Stimulated activated CD4-positive, alpha-beta T cell treated with anti-CD3 and anti-CD28 coated beads, Interleukin-1b, Interleukin-23, amount 100 ng/mL, for 1 hour (primary cell): ENCODE measurements at places on chromosomes 7 and 10.

DNA sequence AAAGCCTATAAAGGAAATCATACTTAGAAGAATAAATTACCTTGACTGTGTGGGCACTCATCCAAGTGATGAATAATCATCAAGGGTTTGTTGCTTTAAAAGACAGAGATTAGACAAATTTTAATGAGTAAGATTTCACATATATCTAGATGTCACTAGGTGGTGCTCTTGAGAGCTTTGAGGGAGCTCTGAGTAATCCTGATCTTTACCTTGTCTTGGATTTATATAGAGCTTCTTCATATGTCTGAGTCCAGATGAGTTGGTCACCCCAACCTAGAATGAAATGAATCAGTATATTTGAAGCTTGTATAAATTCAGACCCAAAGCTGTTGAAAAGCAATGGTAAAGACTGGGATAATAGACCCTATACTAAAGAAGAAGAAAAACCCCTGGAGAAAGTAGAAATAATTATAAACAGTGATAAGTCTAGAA lies 3.7 kb downstream of the AGR2 start:
- no peak for DNase-seq

DNA sequence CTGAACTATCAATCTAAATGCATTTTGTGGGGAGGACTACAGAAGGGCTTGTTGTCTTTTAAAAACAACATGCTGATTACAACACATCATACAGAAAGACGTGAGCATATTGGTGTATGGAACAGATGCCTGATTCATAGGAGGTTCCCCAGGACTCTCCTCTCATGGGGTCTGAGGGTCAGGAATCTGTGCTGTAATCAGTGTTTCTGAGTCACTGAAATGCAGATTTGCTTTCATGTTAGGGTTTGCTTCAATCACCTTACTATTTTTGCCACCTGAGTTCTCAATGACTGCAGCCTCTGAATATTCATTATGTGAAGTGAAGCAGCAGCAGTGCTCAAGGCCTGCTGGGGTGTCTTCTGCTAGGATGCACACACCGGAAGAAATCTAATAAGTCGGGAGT lies 550 bp upstream of the ANK3 start:
- DNase-seq, result no peak

GRCh38 chr10:114297136-114297705 lies 58.2 kb downstream of the VWA2 start:
- no peak for DNase-seq

DNA sequence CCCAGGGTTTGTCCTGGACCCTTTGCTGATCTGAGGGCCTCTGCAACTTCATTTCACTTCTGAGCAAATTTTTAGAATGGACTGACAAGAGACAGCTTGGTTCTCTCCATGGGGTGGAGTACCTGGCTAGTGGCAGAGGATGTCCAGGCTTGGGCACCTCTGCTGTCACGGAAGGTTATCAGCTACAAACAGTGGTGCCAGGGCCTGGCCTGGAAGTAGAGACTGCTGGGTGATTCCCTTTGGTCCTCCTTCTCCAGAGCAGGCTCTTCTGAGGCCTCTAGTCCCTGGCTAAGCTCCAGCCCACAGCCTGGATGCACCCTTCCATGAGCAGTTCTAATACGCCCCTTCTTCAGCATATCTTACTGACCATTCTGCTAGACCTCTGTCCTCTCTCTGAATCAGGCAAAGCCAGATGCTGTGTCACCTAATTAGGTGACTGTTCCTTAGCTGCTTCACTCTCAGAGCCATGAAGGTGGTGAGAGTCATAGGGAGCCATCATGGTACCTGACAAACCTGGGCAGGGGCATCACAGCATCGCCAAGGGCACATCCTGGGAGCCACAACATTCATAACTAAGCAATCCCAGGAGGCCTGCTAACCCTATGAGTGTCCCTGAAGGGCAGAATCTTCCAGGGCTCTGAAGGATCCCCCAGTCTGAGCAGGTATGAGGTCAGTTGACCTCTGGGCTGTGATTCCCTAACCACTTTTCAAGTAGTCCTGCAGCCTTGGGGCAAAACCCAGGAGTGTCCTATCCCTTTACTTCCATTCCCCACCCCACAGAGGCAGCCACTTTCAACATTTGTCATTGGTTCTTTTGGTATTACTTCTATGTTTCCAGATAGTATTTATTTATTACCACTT lies 4.0 kb downstream of the ARHGAP22 start:
- no peak for DNase-seq

GRCh38 chr7:129728875-129729467 lies 117.5 kb downstream of the NRF1 start:
- DNase-seq, result no peak

- DNase-seq, result no peak
Measured at GRCh38 chr7:72249106-72249505, 163.0 kb downstream of the CALN1 start.

- no peak for DNase-seq
Measured at GRCh38 chr10:27832826-27833225, 87.2 kb upstream of the MKX start.

GRCh38 chr10:60572511-60573194 lies 183.0 kb upstream of the ANK3 start:
- no peak for DNase-seq

DNA sequence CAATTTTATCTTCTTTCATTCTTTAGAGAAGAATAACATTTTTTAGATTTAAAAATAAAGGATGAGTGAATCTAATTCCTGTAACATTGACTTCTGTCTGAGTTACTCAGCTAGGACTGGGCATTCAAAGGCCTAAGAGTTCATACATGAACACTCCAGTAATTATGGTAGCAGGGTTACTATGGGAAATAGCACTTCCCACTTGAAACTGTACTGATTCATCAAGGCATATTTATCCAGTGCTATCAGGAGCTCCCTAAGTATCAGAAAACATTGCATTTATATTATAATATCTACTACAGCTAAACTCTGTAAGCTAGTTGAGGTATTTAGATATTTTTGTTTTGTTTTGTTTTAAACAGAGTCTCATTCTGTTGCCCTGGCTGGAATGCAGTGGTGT lies 41.8 kb downstream of the NDUFB2 start:
- no peak for DNase-seq

GRCh38 chr7:78620920-78621319 lies 822.3 kb downstream of the PHTF2 start:
- no peak for DNase-seq

DNA sequence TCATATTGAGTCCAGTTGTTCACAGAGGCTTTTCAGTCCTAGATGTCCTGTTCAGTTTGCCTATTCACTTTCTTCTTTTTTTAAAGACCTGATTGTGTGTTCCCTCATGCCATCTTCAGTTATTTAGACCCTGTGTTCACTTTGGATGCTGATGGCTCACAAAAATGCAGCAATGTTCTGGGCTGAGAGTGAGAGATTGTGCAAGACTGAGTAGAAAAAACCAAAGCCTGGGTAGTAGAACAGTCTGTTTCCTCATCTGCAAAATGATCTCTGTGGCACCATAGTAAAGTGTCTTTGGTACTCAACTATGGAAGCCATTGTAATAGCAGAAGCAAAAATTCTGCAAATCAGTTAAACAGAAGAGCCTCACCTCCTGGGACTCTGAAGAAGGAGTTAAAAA lies 43.2 kb downstream of the AKR1B1 start:
- DNase-seq, result no peak

DNA sequence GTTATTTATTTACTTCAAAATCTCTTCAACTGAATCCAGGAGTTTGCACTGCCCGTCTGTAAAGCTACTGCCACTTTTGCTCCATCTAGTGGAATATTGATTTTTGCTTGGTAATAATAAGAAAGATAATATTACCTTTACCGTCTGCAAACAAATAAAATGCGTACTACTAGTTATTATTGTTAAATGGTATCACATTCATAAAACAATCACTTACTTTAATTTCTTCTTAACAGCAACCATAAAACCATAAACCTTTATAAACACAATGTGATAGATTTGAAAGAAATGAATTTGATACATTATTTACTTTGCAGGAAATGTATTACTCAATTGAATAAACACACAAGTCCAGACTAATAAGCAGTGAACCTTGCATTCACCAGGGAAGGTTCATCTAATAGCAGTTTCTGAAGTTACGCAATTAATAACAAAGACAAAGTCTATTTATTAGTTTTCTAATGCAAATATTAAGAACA lies 6.4 kb downstream of the AGMO start:
- DNase-seq, result no peak

GRCh38 chr10:120949609-120950031 lies 98.5 kb downstream of the WDR11 start:
- DNase-seq, result no peak

DNA sequence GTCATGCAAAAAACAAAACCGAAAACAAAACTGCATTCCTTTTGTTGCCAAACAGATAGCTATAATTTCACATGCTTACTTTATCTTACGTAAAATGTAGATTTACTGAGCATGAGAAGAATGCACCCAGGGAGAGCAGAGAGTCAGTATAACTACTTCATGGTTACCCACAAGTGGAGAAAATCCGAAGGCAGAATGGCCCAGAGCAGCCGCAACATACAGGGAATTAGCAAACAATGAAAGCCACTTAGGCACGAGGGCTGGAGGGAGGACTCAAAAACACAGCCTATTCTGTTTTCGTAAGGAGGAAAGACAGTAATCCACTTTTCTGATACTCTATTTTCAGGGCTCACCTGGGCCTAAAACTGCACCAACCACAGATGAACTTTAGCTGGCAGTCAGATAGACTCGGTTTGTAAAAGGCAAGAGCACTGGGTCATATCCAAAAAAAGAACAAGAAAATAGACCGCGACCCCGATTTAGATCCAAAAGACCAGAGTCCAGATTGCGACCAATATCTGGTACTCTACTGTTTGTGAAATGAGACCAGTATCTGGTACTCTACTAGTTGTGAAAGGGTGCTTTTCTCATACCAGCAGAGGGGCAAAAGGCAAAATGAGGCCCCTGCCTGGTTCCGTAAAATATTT lies 1.3 kb downstream of the ITPRIP start:
- no peak for DNase-seq

GRCh38 chr10:117007080-117007479 lies 2.1 kb upstream of the SHTN1 start:
- DNase-seq, result no peak

GRCh38 chr10:71939861-71940474 lies 24.2 kb upstream of the CHST3 start:
- no peak for DNase-seq

GRCh38 chr10:64630534-64630933 lies 1109.3 kb downstream of the REEP3 start:
- DNase-seq, result no peak

- no peak for DNase-seq
Measured at GRCh38 chr7:40298421-40298820, 163.6 kb downstream of the SUGCT start.

- DNase-seq, result no peak
Measured at GRCh38 chr7:964401-965231, 10.1 kb upstream of the ADAP1 start.

DNA sequence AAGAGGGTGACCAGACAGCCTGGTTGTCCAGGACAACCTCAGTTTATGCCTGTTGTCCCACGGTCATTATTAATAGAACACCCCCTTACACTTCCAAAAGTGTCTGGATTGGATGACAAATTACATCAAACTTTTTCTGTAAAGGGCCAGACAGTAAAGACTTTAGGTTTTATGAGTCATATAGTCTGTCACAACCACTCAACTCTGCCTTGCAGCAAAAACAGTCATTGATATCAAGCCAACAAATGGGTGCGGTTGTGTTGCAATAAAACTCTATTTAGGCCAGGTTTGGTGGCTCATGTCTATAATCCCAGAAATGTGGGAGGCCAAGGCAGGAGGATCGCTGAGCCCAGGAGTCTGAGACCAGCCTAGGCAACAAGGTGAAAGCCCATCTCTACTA lies 66.7 kb upstream of the ATP6V0A4 start:
- no peak for DNase-seq
